Stimulated activated CD4-positive, alpha-beta T cell treated with anti-CD3 and anti-CD28 coated beads, Interleukin-1b, Interleukin-23, amount 100 ng/mL, for 1 hour (primary cell): ENCODE measurements at places on chromosomes 2 and 18.

DNA sequence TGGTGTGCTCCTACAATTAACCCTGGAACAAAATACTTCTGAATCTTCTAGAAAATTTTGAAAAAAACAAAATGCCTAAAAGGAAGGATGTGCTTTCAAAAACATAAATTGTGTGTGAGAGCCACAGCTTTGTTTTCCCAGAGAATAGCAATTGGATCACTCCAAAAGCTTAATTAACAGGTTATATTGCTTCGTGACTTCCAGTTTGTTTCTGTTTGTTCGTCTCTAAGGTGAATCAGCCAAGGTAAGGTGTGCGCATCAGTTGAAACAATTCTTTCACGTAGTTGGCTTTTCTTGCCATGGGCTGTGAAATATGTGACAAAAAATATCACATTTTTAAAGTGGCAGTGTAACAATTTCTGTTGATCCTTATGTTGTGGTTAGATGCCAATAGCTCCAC, 90.3 kb upstream of the BARD1 start:
- no peak for DNase-seq

DNA sequence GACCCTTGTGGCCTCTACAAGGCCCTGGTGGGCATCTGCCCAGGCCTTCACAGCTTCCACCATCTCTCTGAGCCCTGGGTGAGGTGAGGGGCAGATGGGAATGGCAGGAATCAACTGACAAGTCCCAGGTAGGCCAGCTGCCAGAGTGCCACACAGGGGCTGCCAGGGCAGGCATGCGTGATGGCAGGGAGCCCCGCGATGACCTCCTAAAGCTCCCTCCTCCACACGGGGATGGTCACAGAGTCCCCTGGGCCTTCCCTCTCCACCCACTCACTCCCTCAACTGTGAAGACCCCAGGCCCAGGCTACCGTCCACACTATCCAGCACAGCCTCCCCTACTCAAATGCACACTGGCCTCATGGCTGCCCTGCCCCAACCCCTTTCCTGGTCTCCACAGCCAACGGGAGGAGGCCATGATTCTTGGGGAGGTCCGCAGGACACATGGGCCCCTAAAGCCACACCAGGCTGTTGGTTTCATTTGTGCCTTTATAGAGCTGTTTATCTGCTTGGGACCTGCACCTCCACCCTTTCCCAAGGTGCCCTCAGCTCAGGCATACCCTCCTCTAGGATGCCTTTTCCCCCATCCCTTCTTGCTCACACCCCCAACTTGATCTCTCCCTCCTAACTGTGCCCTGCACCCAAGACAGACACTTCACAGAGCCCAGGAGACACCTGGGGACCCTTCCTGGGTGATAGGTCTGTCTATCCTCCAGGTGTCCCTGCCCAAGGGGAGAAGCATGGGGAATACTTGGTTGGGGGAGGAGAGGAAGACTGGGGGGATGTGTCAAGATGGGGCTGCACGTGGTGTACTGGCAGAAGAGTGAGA, 2.0 kb downstream of the PROC start:
- DNase-seq, result no peak

- DNase-seq, result no peak
These were observed 625.0 kb downstream of the TMEM182 start for GRCh38 chr2:103386872-103387271.

DNA sequence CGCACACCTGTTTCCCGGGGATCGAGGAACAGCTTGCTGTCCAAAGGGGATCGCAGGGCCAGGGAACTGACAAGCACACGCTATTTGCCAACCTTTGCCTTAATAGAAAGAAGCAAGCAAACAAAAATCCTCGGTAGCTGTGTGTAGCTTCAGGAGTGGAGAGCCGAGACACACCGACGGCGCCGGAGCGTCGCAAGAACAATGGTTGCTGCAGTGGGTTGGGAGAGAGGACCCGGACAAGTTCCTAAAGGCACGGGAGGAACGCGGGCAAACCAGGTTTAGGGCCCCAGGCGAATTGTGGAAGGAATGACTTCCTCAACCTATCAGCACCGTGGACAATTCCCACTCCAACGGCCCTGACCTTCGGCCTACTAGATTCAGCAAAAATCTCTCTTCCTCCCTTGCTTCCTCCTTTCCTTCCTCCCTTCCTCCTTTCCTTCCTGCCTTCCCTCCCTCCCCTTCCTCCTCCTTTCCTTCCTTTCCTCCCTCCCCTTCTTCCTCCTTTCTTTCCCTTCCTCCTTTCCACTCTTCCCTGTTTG, 4.9 kb upstream of the NEUROD1 start:
- DNase-seq, result no peak

DNA sequence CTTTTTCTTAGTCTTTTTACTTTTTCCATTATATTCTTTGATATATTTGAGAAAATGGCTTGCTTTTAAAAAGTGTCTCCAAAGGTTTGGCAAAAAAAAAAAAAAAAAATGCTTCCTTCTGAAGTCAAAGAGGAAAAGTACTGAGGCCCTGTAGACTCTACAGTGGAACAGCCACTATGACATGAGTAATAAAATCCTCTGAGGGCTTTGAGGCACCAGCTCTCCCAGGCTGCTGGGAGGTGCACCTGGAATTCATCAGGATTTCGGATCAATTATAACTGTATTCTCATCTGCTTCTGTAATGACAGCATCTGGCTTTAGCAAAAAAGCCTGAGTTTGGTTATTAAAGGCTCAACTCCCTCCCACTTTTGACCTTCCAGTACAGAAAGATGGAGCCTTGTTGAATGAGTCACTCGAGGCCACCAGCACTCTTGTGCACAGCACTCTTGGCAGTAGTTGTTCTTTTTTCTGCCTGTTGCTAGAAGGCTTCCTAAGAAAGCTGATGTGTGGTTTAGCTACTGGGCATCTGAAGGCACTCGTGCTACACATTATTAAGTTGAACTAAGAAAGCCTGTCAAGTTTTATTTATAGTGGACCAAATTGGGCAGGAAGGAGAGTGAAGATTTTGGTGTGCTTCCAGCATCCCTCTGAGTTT, 131.3 kb downstream of the PRPF40A start:
- no peak for DNase-seq

- DNase-seq, result no peak
These were observed 211.3 kb downstream of the ARL4C start for GRCh38 chr2:234285541-234285940.

- no peak for DNase-seq
These were observed 88.0 kb downstream of the ZCCHC2 start for GRCh38 chr18:62610701-62611411.

DNA sequence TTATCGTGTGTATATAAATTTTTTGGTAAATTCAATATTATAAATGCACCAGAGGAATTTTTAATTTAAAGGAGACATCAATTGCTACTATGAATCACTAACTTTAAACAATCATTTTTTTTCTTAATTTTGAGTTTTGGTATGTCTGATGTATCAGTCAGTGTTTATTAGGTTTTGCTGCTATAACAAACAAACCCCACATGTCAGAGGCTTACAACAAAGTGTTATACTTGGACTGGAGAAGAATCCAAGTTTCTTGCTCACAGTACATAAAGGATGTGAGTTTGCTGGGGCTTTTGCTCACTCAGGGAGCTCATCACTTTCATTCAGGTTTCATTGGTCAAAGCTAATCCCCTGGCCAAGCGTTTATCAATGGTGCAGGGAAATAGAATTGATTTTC, 81.8 kb downstream of the VWC2L start:
- no peak for DNase-seq

GRCh38 chr2:240836781-240837467, 16.9 kb upstream of the KIF1A start:
- DNase-seq, result no peak

DNA sequence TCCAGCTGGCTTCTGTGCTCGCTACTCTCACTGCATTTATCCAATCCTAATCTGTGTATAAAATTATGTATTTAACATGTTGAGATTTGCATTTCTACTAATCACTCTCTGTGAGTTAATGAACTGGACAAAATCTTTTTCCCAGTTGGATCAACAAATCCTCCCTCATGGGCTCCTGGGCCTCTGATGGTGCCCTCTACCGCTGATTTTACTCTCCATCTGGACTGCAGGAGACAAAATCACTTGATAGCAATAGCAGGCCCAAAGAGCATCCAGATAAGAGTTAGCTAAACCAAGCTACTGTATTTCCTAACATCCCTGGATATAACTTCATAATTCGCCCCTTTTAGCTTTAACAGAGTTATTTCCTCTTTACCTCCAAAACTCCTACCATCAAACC, 14.4 kb downstream of the REG3G start:
- DNase-seq, result no peak

DNA sequence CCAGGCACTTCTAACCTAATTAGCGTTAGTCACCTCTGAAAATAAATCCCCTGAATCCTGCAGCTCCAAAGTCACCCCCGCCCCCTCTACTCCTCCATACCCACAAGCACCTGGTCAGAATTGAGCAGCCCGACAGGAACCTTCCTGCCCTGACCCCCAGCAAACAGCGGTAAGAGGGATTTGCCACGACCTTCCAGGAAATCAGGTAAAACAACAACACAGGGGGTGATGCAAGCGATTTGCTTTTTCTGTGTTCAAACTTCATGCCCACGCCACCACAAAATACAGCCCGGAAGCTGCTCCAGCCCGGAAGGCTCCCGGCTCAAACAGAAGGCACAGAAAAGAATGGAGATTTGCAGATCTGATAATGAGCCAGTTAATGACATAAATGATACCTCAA, 367.1 kb downstream of the GPD2 start:
- DNase-seq, result no peak

DNA sequence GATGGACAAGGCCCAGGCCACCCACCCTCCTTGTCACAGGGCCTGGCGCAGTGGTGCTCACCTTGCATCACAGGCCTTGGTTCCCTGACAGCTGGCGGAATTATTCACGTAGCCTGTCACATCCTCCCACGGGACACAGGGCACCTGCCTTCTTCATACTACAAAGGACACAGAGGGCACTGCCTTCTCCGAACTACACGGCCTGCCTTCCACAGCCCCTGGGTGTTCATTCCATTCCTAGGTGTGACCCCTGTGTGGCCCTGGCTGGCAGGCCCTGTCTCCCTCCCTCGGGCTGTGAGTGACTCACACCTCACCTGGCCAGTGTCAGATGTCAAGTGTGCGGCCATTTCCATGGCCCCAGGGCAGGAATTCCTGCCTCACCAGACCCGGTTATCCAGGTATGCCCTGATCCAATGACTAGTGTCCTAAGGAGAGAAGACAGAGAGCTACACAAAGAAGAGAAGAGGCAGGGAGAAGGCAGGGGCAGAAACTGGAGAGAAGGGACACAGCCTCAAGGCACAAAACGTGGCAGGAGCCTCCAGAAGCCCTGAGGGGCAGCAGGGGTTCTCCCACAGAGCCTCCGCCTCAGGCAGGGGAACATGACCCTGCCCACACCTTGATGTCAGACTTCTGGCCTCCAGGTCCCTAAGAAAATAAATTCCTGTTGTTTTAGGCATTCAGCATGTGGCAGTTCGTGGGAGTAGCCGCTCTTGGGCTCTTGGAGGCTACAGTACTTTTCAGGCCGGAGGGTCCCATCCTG, 43.4 kb downstream of the MBP start:
- no peak for DNase-seq

GRCh38 chr2:200810252-200810997, 1.3 kb upstream of the BZW1 start:
- DNase-seq, result no peak

GRCh38 chr18:60506190-60506589, 133.6 kb upstream of the MC4R start:
- DNase-seq, result no peak

GRCh38 chr2:127735537-127736399, 34.5 kb downstream of the SFT2D3 start:
- no peak for DNase-seq

DNA sequence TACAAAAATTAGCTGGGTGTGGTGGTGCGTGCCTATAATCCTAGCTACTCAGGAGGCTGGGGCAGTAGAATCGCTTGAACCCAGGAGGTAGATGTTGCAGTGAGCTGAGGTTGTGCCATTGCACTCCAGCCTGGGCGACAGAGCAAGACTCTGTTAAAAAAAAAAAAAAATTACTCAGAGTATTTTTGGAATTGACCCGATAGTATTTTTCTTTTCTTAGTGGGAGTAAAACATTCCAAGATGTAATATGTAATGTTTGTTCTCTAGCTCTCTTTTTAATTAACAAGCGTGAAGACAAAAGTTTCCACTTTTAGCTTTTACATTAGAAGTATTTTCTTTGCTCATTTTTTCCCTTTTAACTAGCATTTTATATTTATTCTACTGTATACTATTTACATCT, 12.0 kb upstream of the TMEM18 start:
- no peak for DNase-seq

DNA sequence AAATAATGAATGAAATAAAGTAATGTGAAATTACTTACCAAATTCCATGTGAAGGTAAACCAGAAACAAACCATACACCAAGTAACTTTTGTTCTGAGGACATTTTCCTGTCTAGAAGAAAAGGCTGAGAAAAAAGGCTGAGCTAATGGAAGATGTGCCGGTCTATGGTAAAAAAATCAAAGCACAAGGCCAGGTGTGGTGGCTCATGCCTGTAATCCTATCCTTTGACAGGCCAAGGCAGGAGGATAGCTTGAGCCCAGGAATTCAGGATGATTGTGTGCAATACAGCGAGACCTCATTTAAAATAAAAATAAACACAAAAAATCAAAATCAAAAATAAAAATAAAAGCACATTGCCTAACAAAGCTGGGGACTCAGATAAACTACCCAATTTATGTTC, 6.7 kb downstream of the ORC4 start:
- DNase-seq, result no peak

GRCh38 chr18:48294899-48295585, 114.1 kb downstream of the ZBTB7C start:
- no peak for DNase-seq

GRCh38 chr2:88307817-88308216, 137.7 kb downstream of the THNSL2 start:
- DNase-seq, result no peak

- DNase-seq, result no peak
These were observed 266.1 kb downstream of the SOCS6 start for GRCh38 chr18:70554854-70555445.

DNA sequence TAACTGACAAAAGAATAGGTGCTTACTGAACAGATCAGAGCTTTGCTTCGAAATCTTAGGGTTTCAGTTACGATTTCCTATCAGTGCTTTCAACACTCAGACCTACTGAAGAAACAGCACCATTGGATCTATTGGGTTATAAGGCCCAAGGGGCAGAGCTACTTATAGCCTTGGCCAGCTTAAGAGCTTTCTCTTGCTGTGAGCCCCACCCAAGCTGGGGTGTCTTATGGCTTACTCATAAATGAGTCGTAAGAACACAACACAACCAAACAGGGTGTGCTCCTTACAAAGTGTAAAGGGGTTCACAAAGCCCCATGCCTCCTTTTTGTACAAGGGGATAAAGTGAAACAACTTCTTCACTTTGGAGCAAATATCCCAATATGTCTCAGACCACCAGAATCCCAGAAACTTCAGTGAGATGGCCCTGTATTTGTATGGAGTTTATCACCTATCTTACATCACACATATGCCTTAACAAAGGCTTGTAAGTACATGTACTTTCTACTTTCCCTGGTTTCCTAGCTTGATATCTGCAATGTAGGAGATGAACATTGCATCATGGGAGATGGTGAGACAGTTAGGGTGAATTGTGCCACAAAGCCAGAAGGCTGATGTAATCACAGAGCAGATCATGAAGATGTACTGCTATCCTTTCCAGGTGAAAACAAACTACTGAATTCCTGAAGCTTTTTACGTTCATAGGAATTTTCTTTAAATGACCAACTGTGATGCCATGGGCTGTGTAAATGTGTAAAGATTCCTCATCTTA, 115.5 kb upstream of the GLI2 start:
- DNase-seq, result no peak

GRCh38 chr2:180057706-180058412, 50.8 kb upstream of the CWC22 start:
- no peak for DNase-seq
